Fibroblast of lung (primary cell): ENCODE measurements at places on chromosomes 6 and 20. TPM values are rescaled to one million over a fixed set of nuclear protein-coding genes. Genes with fewer than 3 reads are reported as not detected.

PCIF1 gene
- 6.7 and 9.9 TPM in 2 replicates for total RNA-seq

DNA sequence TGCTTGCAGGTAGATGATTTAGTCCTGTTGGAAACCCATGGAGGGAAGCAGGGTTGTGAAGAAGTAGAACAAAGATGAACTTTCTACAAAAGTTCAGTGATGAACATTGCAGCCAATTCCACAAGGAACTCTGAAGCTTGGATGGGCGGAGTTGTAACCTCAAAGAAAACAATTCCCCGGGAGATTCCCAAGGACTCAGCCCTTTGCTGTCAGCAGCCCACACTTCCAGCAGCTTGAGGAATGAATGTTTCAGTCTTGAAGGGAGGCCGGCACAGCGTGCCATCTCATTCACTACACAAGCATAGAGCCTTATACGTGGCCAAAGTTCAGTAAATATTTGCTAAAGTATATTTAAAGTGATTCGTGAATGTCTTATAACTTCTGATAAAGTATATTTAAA lies 269.4 kb downstream of the NKAIN2 start:
- DNase-seq, result peak; percentile 34

DNA sequence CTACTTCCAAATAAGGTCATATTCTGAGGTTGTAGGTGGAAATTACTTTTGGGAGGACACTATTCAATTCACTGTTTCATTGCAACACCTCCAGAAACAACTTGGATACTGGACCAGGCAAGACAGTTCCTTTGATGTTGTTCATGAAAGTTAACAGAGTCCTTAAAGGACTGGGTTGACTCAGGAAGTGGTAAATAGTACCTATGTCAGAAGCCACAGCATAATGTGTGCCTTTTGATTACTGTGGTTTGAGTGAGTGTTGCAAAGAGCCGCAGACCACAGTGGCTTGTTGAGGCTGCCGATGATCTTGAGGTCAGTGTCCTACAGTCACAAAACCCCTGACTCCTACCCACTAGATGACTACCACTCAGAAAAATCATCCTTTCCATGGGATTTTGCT lies 10.9 kb downstream of the IL20RA start:
- peak; percentile 76 for DNase-seq

OPRL1 gene
- 2.6 and 4.1 TPM in 2 replicates for total RNA-seq

GRCh38 chr20:53597521-53598120 lies 4.0 kb upstream of the ZNF217 start:
- DNase-seq, result no peak

DNA sequence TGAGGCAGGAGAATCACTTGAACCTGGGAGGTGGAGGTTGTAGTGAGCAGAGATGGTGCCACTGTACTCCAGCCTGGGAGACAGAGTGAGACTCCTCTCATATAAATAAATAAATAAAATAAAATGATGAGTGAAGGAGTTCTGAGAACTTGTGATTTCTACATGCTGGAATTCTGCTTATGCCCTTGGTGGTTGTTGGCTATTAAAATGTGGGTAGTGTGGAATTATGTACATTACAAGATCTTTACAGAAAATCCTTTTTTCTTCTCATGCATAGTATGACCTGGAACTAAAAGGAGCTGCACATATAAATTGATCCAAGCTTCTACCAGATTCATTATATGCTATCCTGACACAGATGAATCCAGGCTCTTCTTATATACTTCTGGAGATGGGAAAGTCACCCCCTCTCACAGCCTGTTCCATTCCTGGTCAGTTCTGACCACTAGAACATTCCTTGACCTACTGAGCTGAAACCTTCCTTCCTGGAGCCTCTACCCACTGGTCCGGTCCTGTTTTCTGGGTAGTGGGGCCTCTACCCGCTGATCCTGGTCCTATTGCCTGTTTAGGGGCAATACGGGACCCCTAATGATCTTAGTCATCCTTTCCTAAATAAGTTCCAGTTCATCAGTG lies 37.7 kb upstream of the TAF8 start:
- peak; percentile 39 for DNase-seq

GRCh38 chr6:162873537-162873936 lies 145.8 kb downstream of the PACRG start:
- peak; percentile 61 for DNase-seq

DNA sequence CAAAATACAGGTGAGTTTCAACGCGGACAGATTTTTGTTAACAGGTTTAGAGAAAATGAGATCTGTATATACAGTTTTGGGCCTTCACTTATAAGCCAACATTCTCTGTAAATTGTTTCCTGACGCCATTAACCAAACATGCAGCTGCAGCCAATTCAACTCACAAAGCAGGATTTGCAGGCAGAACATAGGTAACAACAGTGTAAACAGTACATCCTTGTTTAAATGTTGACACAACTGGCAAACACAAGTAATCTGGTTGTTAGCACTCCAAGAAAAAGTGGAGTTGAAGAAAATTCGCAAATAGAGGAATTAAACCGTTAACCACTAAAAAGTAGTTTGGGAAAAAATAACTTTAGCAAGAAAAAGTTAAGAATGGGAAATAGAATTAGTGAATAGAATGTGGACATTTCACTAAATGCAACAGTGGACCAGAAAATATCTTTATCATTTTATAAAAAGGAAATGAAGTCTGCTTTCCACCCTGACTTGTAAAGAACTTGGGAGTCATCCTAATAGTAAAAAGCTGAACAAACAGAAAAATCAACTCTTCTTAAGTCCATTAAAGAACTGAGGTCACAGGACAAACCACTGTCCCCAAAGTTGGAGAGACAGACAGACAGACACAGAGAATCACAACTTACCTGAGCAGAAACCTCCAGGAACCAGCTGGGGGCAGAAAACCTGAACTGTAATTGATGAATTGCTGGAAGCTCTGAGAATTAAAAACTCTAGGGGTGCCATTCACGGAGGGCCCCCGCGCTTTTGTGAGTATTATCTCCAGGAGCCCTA lies 10.1 kb downstream of the SMIM28 start:
- DNase-seq, result no peak

MARCKS gene
- total RNA-seq, result 81.7 and 103 TPM in 2 replicates

THBD gene
- total RNA-seq, result 1.5 and 8.4 TPM in 2 replicates

DNA sequence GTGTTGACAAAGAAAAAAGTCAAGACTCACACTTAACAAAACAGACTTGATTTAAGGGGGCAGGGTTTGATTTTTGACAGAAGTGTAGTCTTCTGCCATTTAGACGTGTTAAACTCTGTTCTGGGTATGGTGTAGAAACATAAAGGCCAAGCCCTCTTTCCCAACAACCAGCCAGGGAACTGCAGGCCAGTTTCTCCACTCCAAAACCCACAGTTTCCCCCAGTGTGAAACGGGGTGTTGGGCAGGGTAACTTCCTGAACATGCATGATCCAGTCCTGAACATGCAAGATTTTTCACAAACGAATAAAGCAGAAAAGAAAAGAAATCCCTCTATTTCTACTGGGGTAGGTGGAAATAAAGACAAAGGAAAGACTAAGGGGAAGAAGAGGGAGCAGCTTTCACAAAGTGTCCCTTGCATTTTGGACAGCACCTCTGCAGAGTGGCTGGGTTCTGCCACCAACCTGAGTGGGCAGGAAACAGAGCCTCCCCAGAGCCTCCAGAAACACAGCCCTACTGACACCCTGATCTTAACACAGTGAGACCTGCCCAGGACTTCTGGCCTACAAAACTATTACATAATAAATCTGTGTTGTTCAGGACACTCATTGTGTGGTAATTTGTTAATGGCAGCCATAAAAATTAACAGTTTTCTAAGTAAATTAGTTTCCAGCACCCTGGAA lies 7.5 kb downstream of the APMAP start:
- no peak for DNase-seq

- DNase-seq, result peak; percentile 61
Measured at GRCh38 chr6:134419716-134420115, 101.8 kb upstream of the SGK1 start.

DNA sequence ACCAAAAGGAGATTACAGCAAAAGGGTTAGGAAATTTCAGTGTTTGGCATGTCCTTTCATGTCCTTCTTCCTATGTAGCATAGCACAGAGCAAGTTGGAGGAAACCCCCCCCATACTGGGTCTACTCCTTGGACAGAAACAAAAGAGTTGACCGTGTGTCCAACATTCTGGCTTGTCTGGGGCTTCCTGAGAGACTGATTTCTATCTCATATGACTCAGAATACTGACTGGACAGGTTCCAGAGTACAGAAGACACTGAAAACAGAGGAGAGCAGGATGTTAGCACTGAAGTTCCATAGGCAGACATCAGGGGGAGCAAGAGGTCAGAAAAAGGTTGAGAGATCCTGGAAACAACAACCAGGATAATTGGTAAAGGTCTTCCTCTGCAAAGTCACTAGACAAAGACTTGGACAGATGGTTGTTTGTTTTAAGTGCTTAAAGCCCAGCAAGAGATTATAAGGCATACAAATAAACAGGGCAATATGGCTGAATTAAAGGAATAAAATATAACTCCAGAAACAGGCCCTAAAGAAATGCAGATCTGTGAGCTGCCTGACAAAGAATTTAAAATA lies 48.4 kb downstream of the USP49 start:
- peak; percentile 93 for DNase-seq

- peak; percentile 70 for DNase-seq
Measured at GRCh38 chr6:132298344-132298949, 102.8 kb downstream of the MOXD1 start.

ADGRB3 gene
- total RNA-seq, result 0.33 and 0.77 TPM in 2 replicates

- DNase-seq, result no peak
Measured at GRCh38 chr6:119036081-119036480, 42.4 kb downstream of the FAM184A start.

DNA sequence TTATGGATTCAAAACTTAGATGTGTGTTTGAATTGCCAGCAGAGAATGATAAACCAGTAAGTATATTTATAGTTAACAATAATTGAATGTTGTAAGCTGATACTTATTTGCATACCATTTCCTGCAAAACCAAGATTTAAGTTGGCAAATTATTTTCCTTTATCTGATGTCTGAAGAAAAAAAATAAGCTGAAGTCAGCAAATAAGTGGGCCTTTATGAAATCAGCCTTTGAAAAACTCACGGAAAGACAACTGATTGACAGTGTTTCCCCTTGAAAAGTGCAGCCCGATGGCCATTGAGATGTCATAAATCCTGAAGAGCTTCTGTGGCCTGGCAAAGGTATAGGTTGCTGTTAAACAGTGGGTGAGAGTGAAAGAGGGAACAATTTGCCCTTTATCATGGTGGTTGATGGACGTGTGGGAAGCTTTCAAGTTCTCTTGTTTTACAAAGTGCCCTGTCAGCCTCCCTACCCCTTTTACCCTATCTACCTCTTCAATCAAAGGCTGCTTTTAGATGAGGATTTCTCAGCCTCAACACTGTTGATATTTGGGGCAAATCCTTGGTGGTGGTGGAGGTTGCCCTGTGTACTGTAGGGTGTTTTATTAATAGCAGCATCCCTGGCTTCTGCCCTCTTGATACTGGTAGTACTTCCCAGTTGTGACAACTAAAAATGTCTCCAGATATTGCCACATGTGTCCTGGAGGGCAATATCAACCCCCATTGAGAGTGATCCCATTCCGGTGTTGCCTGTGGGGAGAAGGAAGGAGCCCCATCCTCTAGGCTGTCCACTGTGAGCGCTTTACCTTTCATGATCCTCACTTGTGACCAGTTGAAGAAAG lies 50.2 kb downstream of the VAPB start:
- no peak for DNase-seq

GRCh38 chr20:1204113-1204512 lies 859 bp downstream of the C20orf202 start:
- DNase-seq, result no peak
